Hematopoietic multipotent progenitor cell treated with erythropoietin and hydrocortisone succinate and interleukin-3 and kit ligand, for 8 days (in vitro differentiated cells): ENCODE measurements at places on chromosomes 11 and 22.

- DNase-seq = no peak
Observed at GRCh38 chr22:47615051-47615450, 852.6 kb downstream of the TBC1D22A start.

DNA sequence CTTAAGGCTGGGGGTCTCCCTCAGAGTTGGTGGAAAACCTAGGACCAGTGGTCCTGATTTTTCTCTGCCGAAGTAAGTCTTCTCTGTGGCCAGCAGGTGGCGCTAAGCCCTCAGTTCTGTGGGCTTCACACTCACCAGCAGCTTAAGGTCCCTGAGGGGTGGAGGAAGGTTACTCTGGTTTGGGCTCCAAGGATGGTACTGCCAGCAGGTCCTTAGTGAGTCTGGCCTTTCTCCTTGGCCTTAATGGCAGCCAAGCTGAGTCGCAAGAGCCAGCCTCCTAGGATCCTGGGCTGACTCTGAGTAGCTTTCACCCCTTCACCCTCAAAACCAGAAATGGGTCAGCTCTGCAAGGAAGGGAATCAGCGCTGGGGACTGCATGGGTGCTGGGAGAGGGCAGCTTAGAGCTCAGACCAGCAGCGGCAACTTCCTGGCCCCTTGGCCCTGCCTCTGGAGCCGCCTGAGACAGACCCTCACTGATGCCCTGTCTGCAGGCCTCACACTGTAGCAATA, 4.4 kb downstream of the KCNJ11 start:
- DNase-seq = peak; percentile 81

DNA sequence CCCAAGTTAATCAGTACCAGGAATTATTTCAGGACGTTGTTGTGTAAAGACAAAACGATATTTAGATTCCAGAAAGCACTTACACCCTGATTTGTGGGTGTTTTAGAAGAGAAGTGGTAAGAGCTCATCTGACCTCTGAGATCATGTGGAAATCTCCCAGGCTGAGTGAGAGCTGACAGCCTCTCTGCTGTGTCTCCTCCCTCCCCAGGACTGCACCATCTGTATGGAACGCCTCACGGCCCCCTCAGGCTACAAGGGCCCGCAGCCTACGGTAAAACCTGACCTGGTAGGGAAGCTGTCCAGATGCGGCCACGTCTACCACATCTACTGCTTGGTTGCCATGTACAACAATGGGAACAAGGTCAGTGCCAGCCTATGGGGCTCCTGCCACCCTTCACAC, 20.0 kb downstream of the DTX4 start:
- DNase-seq = no peak

DNA sequence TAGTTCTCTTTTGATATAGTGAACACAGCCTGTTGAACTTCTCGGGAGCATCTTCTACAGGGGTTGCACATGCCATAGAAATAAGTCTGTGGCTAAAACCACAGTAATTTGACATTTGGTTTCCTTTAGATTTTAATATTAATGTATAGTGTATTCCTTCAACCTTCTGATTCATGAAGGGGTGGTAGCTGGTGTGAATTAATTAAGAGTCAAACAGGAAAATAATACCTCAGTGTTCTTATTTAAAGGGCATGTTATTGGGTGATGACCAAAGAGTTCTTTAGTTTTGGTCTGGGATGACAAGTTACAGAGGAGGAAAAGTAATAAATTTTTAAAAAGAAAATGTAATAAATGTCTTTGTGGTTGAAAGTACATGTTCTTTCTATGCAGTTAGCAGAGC, 86.8 kb downstream of the PDHX start:
- DNase-seq = no peak

DNA sequence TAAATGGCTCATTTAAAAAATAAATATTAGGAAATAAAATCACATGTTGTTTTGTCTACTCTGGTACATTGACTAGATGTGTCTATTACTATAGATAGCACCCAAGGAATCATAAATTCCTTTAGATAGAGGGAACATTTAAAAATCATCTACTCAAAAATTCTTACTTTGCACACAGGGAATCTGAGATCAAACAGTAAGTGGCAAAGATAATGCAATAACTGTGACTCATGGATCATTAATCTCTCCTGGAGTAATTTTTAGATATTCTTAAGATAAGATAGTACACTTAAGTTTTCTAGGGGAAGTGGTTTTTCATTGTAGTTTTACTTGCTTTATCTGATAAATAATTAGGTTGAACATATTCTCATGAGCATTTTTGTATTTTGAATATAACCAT, 468.9 kb downstream of the LUZP2 start:
- DNase-seq = no peak

GRCh38 chr11:70467201-70468085, 69.1 kb downstream of the CTTN start:
- DNase-seq = peak; percentile 72

DNA sequence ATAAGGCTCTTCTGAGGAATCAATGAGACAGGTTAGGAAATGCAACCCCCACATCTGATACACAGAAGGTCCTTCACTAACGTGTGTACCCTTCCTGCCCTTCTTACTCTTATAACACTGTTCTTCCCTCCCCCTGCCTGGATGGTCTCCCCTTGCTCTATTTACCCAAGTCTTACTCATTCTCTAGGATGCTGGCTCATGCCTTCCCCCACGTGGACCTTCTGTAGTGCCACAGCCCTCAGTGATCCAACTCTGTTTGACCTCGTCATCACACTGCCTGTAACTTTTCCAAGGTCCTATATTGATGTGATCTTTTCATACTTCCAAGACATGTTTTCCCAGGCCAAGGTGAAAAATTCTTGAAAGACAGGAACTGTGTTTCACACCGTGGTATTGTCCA, 79.8 kb downstream of the C11orf58 start:
- no peak for DNase-seq

DNA sequence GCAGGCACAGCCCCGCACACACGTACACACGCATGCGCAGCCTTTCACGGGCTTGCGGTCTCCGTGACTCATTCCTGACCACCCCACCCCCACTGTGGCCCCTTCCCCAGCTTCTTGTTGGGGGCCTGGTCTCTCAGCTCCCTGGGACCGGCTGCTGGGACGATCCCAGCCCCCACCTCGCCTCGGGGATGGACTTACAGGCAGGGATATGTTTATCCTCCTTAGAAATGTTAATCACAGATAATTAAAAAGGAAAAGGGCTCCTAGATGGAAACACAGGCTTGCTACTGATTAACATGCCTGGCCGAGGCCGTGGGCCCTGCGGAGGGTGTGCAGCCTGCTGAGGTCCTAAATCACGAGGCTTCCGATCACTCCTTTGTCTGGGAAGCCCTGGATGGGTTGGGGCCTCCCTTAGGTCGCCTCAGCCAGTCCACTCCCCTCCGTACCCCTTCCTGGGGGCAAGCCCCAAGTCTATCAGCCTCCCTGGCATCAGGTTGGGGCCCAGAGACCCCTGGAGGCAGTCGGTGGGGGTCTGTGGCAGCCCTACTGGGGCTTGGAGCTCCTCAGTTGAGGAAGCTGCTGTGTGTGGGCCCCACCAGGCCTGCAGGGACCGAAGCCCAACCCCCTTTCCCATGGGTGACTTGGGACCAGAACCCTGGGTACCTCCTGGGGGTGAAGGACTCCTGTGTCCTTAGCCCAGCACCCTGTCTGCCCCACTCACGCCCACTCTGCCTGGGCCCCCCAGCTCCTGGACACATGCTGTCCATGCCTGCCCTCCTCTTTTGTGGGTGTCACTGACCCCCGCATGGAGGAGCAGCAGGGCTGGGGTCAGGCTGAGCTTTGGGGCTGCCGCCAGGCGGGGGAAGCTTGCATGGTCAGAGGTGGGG, 20.6 kb downstream of the TSPAN4 start:
- DNase-seq = no peak

- DNase-seq = peak; percentile 91
Observed at GRCh38 chr11:103035791-103036434, 56.0 kb downstream of the DCUN1D5 start.

GRCh38 chr11:76702336-76703128, 32.0 kb upstream of the LRRC32 start:
- peak; percentile 86 for DNase-seq

- no peak for DNase-seq
Observed at GRCh38 chr11:82996966-82997606, 74.6 kb downstream of the RAB30 start.

GRCh38 chr11:130478881-130479280, 30.4 kb downstream of the ADAMTS15 start:
- DNase-seq = no peak

- DNase-seq = no peak
Observed at GRCh38 chr11:66878474-66878873, 21.6 kb downstream of the LRFN4 start.

GRCh38 chr11:73645972-73646631, at the start of gene PLEKHB1:
Gene PLEKHB1, plus strand, starts transcription at chr11:73646581. Its CDS starts 28 bp downstream, at chr11:73646609.
- no peak for DNase-seq

DNA sequence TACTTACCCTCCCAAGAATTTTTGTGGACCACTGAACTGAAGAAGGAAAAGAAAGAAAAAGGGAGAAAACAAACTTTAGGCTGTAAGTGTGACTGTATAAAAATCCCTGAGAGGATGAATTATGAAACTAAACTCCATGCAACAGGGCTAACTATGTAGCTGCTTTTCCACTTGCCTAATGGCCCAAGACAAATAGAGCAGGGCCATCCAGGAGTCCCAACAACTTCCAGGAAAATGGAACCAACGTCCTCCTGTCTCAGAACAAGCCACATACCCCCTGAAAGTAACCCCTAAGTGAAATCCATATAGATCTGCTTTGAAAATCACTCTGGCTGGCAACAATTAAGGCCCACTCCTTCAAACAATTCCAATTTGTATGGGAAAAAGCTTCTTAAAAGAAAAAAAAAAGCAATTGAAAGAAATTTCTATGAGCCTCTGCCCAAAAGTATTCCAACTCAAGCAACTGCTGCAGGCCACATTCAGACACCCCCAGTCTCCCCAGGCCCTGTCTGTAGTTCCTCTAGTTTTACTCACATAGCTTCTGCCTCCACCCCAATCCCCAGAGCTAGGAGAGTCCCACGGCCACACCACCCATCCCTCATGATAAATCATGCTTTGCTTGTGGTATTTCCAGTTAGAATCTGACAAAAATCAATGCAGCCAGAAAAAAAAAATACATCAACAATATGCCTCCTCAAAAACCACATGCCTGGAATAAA, 12.7 kb downstream of the RBFOX2 start:
- DNase-seq = no peak

DNA sequence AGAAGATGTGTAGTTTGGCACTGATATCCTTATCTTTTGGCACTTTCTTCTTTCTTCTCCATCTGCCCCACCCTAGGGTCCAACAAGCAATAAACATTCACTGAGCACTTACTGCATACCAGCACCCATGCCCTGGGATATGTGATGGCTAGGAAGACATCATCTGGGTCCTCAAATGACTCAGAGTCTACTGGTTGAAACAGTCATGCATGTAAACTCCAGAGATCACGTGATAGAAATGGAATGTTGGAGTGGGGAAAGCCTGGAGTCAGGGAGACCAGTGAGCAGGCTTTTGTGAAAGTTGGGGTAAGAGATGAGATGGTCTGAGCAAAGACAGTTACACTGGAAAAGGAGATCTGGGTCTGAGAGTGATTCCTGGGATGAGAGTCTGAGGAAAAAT, 724.9 kb upstream of the TENM4 start:
- no peak for DNase-seq

DNA sequence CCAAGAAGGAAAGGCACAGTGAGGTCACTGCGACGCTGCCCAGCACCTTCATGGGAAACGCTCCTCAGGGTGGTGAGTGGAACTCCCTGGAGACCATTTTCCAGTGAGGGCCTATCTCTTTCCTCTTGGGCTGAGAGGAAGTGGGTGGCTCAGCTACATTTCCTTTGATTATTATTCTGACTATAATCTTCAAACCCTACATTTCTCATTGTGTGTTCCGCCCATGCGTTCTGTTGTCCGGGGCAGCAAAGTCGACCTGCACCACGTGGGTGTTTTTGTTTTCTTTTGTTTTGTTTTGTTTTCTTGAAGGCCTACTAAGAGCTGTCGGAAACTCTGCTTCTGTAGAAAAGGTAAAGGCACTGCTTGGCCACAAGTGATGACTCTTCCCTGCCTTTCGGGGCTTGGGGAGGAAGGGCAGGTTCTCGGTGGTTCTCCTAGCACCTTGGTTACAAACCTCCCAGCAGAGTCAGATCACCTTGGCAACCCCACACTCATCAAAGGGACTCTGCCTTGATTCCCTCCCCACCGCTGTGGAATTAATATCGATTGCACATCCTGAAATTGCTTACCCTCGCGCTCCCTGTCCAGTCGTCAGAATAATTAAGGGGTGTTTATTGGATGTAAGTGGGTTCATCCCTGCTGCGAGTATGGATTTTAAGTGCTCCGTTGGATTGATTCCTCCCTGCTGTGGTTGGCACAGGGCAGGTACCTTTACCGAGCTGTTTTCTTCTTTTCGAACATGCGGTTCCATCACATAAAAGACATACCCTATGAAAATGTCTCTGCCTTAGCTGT, 7.3 kb downstream of the PARVB start:
- DNase-seq = no peak

DNA sequence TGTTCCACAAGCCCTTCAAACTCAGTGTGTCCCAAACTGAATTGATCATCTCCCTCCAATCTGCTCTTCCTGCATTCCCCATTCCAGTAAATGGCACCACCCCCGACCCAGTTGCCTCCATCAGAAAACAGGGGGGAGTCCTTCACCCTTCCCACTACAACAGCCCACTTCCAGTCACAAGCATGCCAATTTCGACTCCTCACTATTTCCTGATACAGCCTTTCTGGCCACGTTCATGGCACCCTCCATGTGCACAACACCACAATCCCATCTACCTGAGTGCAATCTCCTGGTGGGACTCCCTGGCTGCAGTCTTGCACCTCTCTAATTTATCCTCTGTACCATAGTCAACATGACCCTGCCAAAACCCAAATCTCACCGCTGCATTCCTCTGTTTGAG, 1.6 kb upstream of the DNAL4 start:
- DNase-seq = no peak

DNA sequence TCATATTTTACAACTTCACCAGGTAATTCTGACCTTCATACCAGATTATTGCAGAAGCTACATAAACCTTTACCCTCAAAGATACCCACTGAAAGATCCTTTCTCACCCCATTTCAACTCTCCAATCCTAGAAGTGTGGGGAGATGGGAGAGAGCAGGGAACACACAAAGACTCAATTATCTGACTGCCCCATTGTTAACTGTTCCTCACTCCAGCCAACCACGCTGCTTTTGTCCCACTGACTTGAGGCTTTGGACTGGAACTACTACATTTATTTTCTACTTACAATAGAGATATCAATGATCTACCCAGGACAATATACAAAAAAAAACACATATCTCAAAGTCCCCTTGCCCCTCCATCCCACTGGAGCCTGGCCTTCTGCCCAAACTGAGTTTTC, 44.7 kb upstream of the SLN start:
- DNase-seq = no peak

- DNase-seq = no peak
Observed at GRCh38 chr22:17846326-17846992, 72.2 kb upstream of the BID start.

GRCh38 chr11:59158206-59159068, 13.5 kb upstream of the DTX4 start:
- peak; percentile 80 for DNase-seq
